Anterior cingulate cortex (tissue), 58 donors: ENCODE measurements at places on chromosomes 5 and 9.

GRCh38 chr5:179795049-179795862, 1.5 kb downstream of the LTC4S start:
- no peak for DNase-seq

- peak; percentile 20 for DNase-seq
Observed at GRCh38 chr9:123364241-123364824, 8.3 kb downstream of the CRB2 start.

DNA sequence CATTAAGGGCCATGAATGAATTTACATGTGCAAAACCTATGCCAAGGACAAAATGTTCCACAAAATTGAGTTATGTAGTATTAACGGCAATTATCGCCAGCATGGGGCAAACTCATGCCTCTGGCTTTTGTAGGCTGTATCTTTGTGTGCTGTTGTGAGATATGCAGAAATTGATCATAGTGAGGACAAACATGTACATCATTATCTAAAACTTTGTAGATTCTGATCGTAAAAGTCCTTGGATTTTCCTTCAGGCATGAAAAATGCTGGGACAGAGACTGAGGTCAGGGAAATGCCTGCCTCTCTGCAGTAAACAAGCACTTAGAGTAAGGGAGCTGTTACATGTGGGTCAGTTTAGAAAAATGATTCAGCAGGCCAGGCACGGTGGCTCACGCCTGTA, 5.9 kb upstream of the TXNDC8 start:
- no peak for DNase-seq

DNA sequence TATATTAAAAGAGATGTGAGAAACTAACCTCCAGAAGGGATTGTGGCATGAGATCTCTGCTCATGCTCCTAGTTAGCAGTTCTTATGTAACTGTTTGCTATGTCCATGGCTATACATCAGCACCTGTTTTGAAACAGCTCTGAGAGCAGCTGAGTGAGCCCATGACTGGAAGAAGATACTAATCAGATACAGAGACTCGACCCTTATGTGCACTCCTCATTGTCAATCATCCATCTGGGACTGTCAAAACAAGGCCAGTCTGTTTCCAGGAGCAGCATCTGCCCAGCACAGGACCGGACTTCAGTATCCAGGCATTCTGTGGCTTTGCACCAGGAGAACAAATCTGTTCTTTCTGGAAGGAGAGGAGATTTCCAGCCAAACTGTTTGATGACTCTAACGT, 77.7 kb downstream of the EFNA5 start:
- no peak for DNase-seq

DNA sequence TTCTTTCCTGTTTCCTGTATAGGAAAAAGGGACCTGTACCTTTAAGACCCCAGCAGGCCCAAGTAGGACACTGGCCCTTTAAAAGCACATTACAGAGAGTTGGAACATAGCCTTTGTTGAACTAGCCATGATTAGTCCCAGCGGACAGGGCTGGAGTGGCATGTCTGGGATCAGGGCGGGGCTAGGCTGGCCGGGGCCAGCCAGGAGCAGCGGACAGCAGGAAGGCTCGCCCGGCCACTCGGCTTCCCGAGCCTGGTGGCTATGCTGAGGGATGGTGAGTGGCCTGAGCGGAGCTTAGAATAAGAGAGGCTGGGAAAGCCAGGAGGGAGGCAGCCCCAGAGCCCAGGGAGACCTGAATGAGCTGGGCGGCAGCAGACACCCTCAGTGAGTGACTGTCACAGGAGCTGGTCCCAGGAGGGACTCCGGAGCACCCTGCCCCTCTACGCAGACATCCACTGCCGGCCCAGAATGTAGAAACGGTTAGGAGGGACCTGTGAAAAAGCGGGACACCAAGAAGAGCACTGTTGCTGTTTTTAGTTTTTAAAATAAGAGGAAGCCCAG, 92.1 kb downstream of the DAB2IP start:
- peak; percentile 13 for DNase-seq

GRCh38 chr5:111950660-111951059, 193.7 kb upstream of the NREP start:
- DNase-seq: no peak

- no peak for DNase-seq
Observed at GRCh38 chr5:109805883-109806282, 116.2 kb downstream of the MAN2A1 start.

DNA sequence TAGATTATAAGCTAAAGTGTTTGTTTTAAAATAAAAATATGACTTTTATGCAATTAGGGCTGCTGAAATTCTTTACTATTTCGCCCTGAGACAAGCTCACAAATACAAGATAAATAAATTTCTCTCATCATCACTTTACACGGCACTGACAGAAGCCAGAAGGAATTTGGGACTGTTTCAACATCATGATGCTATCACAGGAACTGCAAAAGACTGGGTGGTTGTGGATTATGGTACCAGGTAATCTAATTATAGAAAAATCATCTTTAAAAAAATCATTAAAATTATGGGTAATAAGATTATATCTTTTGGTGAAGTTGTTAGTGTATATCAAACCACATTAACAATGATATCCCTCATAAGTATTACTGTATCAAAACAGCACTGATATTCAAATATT, 95.0 kb downstream of the MAN2A1 start:
- DNase-seq: no peak

DNA sequence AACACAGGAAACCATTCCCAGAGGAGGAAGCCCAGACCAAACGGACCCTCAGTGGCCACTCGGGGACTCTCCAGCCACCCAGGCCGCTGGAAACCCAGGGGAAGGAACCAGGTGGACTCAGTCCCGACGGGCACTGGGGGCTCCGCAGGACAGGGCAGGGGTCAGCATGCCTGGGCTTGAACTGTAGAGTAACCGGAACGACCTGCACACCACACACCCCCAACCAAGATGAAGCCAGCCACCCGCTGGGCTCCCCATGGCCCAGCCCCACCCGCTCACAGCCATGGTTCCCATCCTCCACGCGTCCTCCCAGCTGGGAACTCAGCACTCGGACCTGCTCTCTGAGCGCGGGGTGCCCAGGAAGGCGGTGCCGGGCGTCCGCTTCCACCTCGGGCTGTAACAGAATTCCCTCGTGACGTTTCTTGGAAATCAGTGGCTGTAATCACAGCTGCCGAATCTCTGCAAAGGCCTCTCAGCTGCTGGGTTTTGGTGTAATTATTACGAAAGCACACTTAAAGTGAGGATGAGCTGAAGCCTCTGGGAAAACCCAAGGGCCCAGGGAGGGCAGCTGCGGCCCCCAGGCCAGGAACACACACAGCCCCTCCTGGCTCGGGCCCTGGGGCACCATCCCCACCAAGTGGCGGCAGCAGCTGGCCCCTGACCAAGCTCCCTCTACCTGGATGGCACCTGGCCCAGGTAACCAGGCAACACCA, 13.8 kb downstream of the NACC2 start:
- no peak for DNase-seq

DNA sequence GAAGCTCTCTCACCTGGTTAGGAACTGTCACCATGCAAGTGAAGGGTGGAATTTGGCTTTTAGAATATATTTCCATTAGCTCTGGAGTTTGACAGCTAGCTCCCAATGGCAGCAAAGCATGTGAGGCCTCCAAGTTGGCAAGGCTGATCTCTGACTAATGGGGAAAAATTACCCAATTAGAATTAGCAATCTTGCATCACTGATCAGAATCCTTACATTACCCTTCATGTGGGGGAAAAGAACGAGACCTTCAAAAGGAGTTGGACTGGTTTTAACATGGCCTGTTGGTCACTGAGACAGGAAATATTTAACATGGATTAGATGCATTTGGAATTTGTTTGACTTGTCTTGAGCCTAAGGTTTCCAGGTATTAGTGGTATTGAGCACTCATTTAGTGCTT, 192.3 kb upstream of the GDNF start:
- DNase-seq: no peak

DNA sequence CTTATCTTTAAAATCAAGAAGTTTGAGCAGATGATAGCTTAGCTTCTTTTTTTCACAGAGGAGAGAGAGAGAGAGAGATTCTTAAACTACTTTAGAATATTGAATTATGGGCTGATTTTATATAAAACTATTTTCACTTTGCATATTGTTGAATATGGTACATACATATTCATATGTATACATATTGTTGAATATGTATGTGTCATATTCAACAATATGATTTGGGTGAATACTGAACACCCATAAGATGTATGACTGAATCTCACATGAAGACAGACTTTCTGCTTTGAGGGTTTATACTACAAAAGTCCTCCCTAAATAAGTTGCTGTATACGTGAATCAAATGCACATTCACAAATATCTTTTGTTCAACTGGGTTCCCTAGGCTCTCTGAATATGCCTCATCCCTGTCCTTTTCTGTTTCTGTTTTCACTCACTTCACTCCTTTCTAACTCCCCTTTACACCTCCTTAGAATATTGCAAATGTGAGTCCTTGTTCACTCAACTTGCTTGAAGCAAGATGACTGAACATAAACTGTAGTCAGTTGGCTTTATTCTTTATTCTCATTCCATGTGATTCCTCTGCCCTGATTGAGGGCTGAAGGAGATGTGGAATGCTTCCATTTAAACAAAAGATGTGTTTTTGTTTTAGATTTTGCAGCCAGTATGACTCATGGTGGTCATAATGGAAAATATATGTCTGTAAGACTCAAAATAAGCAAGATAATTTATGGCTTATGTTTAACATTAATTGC, 225.4 kb upstream of the DAB2 start:
- DNase-seq: no peak

GRCh38 chr9:127809540-127810377, 7.1 kb downstream of the FPGS start:
- DNase-seq: no peak

DNA sequence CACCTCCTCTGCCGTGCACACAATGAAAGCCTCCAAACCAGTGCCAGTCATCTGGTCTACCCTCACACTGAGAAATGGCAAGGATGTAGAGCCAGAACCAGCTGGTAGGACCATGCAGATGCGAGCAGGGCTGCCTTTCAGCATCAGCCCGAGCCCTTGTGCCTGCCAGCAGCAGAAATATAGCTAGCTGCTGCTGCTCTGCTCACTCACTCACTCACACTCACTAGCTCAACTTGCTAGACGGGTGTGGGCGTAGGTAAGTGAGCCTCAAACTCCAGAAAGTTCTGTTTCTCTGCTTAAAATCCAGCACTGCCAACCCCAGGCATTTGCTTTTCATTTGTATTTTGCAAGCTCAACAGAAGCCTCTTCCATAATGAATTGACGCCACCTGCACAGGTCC, 114.0 kb downstream of the DRD1 start:
- DNase-seq: no peak

GRCh38 chr5:52727576-52727975, 60.1 kb upstream of the ITGA1 start:
- DNase-seq: no peak

DNA sequence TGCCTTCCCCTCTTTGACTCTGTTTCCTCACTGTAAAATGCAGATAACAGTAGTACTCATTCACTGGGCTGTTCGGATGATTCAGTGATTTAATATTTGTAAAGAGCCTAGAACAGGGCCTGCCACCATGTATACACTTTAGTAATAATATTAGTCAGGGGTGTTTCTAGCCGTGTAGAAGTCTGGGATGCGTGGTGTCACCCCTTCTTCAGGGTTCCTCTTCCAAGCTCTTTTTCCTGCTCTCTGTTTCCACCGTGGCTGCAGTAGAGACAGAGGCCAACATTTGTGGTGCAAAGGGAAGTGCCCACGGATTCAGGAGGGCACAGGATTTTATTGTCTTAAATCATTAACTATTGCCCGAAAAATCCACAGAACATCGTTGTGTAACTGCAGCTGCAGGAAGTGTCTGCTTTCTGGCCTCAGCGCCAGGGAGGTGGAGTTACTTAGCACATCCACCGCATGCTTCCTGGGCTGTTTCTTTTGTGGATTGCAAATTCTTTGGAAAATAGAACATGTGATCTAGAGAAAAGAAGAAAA, 61.7 kb downstream of the TRIO start:
- no peak for DNase-seq

DNA sequence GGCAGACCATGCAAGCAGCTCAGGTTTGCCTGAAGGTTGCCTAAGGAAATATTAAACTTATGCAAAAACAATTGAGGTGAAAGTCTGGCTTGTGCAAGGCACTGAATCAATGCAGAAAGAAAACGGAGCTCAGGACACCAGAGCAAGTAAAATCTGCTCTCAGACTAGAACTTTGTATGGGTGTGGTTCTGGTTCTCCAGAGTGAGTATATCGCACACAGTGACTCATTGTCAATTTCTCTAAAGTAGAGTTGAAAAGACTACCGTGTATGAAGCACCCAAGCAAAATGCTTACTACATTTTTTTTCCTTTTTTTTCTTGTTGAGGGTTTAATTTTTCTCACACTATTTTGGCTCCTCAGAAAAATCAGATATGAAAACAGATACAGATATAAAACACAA, 650.3 kb upstream of the CDH10 start:
- no peak for DNase-seq

DNA sequence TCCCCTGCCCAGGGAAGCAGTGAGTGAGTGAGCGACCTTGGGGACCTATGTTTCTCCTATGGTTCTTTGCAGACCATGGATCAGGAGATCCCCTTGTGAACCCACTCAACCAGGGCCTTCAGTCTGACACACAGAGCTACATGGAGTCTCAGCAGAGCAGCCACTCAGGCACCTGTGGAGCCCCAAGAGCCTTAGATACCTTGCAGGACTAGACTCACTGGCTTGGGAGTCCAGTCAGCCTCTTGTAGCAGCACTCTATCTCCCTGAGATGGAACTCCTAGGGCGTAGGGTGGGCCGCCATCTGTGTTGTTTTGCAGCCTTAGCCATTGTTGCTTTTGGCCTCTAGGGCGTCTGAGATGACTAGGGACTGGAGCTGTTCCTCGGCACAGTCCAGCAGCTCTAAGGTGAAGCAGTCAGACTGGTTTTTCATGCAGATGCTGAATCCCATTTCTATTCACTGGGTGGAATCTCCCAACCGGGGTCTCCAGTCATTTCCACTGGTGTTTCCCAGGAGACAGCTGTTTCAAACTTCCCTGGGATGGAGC, 284.6 kb upstream of the RPS23 start:
- no peak for DNase-seq

GRCh38 chr5:39266442-39266841, 47.1 kb upstream of the FYB1 start:
- no peak for DNase-seq

DNA sequence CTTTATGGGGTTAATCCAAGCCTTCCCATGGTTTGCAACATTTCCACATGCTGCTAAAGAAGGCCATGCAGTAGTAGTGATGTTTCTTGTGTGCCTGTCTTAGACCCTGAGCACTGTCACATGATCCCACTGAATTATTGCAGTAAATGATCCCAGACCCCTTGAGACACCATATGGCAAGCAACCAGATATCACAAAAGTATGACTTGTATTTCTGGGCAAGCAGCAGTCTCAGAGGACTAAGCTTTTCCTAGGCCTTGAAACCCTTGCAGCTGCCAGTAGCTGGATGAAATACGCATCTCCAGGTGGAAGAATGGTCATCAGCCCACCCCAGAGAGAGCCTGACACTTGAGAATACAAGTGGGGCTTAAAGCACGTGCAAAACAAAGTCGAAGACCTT, 41.8 kb downstream of the CDO1 start:
- no peak for DNase-seq

GRCh38 chr5:627840-628239, 15.7 kb downstream of the CEP72 start:
- no peak for DNase-seq
